BJ (cell line): ENCODE measurements at places on chromosomes 1 and 21. TPM values are rescaled to one million over a fixed set of nuclear protein-coding genes. Genes with fewer than 3 reads are reported as not detected.

DNA sequence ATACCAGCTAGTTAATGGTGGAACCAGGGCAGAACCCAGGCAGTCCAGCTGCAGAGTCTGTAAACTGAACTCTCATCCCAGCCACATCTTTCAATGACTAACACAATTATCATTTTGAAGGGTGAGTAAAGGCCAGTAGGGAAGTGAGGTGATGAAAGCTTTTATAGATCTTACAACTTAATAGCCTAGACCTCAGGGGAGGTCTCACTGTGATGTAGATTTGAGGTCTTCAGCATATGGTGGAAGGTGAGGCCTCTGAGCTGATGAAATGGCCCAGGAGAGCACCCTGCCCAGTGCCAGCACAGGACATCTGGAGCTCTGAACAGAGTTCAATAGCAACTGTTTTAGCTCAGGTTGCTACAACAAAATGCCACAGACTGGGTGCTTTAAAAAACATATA lies 44.8 kb upstream of the POU2F1 start:
- no peak for DNase-seq

DNA sequence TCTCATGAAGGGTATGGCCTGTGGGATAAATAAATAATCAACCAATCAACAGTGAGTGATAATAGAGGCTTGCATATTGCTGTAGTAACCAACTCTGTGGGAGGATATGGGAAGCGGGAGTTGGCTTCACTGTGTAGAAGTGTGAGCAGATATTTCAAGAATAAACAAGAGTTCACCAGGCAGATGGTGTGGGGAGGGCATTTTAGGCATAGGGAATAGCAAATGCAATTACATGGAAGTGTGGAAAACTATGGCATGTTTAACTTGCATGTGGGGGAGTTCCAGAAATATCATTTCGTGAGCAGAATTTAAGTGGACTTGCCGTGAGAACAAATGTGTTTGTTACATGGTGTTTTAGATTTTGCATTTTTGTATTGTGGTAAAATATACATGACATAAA lies 95.2 kb downstream of the SPATA46 start:
- DNase-seq: no peak

DNA sequence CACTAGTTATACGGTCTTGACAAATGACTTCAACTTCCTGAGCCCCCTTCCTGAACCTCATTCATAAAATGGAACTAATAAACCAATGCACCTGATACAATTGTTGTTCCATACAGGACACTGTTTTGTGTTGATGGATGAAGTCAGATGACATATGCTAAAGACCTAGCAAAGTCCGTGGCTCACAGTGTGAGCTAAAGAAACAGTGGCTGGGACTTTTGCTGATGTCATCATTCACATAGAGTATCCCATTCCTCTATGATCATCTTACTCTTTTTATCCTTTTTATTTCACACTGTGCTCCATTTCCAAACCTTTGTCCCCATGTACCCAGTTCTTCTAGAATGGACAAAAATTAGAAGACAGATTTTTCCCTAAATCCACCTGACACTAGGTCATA lies 83.7 kb upstream of the KAZN start:
- DNase-seq: no peak

UBL4B gene
- polyA plus RNA-seq: 22.9 and 34.8 TPM in 2 replicates

KCNA2 gene
- not detected in 2 replicates for polyA plus RNA-seq

GRCh38 chr21:38825269-38825668 lies 19.5 kb downstream of the ETS2 start:
- no peak for DNase-seq

TEDDM1 gene
- not detected in 2 replicates for polyA plus RNA-seq

DNA sequence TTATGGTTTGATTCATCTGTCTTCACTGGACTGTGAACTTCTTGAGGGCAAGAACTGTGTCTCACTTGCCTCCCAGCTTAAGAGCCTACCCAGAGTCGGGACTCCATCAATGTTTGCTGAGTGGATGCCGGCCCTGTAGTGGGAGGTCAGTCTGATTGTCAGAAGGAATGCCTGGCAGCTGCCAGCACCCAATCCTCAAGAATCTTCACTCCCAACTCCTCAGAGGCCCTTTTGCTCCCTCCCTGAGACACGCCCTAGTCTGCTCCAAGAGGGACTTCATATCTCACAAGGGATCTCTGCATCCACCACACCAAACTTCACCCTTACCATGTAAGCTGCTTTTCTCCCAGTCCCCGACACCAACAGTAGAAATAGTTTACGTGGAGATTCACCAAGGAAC lies 15.2 kb upstream of the KDM4A start:
- DNase-seq: no peak

CELF3 gene
- not detected in 2 replicates for polyA plus RNA-seq

- no peak for DNase-seq
These were observed at the start of gene RASSF5 for GRCh38 chr1:206507284-206508129. RASSF5 (plus strand) TSS chr1:206507531; CDS start chr1:206507603, 72 bp downstream.

DNA sequence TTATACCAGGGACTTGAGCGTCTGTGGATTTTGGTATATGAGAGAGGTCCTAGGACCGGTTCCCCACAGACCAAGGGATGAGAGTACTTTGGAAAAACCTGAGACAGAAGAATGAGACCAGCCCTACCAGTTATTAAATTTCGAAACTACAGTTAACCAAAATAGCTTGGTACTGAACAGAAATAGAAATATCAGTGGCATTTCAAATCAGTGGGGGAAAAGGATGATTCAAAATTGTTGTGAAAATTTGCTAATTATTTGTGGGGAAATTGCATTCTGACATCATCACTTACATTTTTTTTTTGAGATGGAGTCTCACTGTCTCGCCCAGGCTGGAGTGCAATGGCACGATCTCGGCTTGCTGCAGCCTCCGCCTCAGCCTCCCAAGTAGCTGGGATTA lies 8.2 kb downstream of the EXOC8 start:
- no peak for DNase-seq

RPE65 gene
- not detected in 2 replicates for polyA plus RNA-seq

KMO gene
- not detected in 2 replicates for polyA plus RNA-seq

LEMD1 gene
- not detected in 2 replicates for polyA plus RNA-seq

C1QB gene
- not detected in 2 replicates for polyA plus RNA-seq

- peak; percentile 23 for DNase-seq
These were observed 474.7 kb downstream of the NUF2 start for GRCh38 chr1:163796394-163796821.
